ENCODE measurements at places on chromosomes 3 and 15. TPM values are rescaled to one million over a fixed set of nuclear protein-coding genes. Genes with fewer than 3 reads are reported as not detected.

The SAXO2 gene
- 0.99 TPM for total RNA-seq

The CPN2 gene
- not detected for total RNA-seq

The LRRN1 gene
- not detected for total RNA-seq

The BFSP2 gene
- not detected for total RNA-seq

The NTRK3 gene
- total RNA-seq = 23.2 TPM

The AADACL2 gene
- total RNA-seq = not detected

The LDHAL6B gene
- not detected for total RNA-seq

The SERINC4 gene
- total RNA-seq = 0.15 TPM

All from A549 treated with dexamethasone at 1 μM for 4 hours (cell line).